Naive thymus-derived CD4-positive, alpha-beta T cell (primary cell): ENCODE measurements at places on chromosomes 2 and 18.

DNA sequence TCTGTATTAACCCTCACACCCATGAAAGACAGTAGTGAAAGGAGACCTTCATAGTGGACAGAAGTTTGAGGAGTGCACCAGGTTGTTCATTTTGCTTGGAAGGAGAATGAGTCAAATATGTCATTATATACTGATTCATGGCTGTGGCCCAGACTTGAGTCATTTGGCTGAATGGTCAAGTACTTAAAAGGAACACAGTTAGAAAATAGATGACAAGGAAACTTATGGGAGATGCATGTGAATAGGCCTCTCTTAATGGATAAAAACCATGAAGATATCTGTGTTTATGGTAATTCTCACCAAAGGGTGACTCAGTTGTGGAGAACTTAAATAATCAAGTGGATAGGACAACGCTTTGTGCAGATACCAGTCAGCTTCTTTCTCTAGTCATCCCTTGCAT, 524.7 kb upstream of the CNTNAP5 start:
- DNase-seq: no peak
- H3K27me3 ChIP-seq: no peaks in the 10 kb centered on the region
- no peaks in the 10 kb centered on the region for H3K4me1 ChIP-seq
- no peak overlapping the region for H3K27ac ChIP-seq
- no peaks in the 10 kb centered on the region for H3K36me3 ChIP-seq

DNA sequence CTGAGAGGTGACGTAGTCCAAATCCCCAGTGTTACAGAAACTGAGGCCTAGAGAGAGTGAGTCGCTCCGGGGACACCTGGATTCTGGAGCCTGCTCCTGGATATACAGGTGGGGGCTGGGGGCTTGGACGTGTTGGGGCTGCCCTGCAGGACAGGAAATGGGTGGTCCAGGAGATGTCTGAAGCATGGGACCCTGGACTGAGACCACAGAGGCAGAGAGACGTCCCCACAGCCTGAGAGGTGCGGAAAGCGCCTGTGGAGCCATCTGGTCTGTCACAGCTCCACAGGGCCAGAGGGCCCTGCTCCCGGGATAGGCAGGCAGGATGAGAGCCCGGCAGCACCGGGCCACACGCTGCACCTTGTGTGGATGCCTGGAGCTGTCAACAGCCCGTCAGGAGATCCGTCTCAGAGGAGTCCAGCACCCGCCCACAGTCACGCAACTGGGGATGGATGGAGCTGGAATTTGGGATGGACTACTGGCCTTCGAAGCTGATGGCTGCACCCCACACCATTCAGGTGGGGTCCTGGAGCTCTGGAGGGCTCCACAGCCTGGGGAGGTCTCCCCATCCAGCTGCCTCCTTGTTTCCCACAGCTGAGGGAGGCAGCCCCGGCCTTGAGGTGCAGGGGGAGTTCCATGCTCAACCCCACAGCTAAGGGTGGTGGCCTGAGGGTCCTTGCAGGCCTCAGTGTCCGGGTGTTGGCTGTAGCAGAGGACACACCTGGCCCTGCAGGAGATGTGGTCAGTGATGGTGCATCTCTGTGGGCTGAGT, 303.0 kb downstream of the NDUFA10 start:
- H3K27ac ChIP-seq: no peak overlapping the region
- no peak for DNase-seq
- no peaks in the 10 kb centered on the region for H3K36me3 ChIP-seq
- H3K4me1 ChIP-seq: no peaks in the 10 kb centered on the region
- no peak overlapping the region for H3K4me3 ChIP-seq

- no peaks in the 10 kb centered on the region for H3K36me3 ChIP-seq
- H3K4me3 ChIP-seq: no peak overlapping the region
- H3K27ac ChIP-seq: no peak overlapping the region
- DNase-seq: no peak
- no peaks in the 10 kb centered on the region for H3K27me3 ChIP-seq
- H3K4me1 ChIP-seq: no peaks in the 10 kb centered on the region
Observed at GRCh38 chr18:68299906-68300305, 415.0 kb downstream of the TMX3 start.

DNA sequence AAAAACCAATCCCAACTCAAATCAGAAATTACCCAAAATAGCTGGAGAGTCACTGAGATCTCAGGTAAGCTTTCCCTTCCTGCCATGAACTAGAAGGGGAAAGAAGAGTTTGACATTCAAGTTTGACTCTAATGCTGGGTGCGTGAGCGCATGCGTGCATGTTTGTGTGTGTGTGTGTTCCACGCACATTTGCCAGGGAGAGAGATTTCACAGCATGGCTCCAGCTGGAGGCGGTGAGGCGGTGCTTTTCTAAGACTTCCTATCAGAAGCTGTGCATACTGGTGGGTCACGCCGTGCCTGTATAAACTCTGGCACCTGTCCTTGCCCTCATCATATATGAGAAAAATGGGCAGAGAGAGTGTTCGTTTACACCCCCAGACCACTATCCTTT, 116.2 kb downstream of the MSH2 start:
- no peak for DNase-seq
- no peaks in the 10 kb centered on the region for H3K36me3 ChIP-seq
- no peaks in the 10 kb centered on the region for H3K27me3 ChIP-seq
- H3K27ac ChIP-seq: no peak overlapping the region
- no peaks in the 10 kb centered on the region for H3K4me1 ChIP-seq

GRCh38 chr2:85248773-85249509, 78.8 kb downstream of the TGOLN2 start:
- no peaks in the 10 kb centered on the region for H3K4me1 ChIP-seq
- H3K27ac ChIP-seq: no peak overlapping the region
- DNase-seq: no peak

- H3K27ac ChIP-seq: no peak overlapping the region
- H3K4me1 ChIP-seq: no peaks in the 10 kb centered on the region
- peaks cover 13% of the 10 kb centered on the region for H3K36me3 ChIP-seq
- no peak for DNase-seq
Observed at GRCh38 chr2:222922019-222922800, 61.4 kb downstream of the ACSL3 start.

DNA sequence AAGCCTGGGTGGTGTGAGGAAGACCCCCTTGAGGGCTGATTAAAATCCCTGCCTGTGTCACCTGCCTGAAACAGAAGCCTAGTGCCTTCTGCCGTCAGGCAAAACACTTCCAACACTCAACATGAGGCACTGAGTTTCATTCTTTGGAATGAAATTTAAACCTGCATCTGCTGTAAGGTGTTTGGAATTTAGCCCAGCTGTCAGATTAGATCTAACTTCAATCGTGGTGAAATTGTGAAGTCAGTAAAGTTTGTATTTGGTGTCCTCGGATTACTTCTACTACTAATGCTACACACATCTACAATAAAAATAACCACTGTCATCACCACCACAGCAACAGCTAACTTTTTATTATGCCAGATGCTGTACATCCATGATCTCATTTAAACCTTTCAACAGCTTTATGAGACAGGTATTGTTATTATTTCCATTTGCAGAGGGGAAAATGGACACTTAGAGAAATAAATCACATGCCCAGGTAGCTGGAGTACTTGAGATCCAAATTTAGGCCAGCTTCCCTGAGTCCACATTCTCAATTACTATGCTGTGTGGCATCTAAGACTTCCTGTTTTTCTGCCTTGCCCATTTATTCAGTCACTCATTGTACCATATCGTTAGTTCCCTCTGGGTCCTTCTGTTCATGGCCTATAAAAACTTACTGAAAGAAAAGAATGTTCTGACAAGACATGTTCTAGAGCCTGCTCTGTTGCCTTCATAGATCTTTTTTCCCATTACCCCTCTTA, 98.2 kb upstream of the GCFC2 start:
- H3K36me3 ChIP-seq: no peaks in the 10 kb centered on the region
- no peak overlapping the region for H3K4me3 ChIP-seq
- no peak for DNase-seq
- H3K27ac ChIP-seq: no peak overlapping the region
- no peaks in the 10 kb centered on the region for H3K4me1 ChIP-seq

GRCh38 chr2:60092781-60093180, 460.7 kb downstream of the BCL11A start:
- no peak for DNase-seq
- no peak overlapping the region for H3K27ac ChIP-seq
- H3K36me3 ChIP-seq: no peaks in the 10 kb centered on the region
- no peaks in the 10 kb centered on the region for H3K27me3 ChIP-seq
- no peaks in the 10 kb centered on the region for H3K4me1 ChIP-seq

DNA sequence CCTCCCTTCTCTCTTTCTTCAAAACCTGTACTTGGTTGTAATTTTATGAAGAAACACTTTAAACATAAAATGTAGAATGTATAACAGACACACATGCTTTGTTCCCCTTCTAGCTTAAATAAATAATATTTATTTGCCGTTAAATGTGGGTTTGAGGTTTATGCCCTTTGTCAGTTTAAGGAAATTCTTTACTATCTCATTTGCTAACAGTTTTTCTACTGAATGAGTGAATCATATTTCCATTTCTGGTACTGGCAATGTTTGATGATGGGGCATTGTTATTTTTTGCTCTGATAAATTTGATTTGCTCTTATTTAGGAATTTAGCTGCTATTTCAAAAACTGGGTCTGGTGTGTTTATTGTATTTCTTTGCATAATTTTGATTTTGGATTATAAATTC, 555.6 kb downstream of the CCDC85A start:
- DNase-seq: no peak
- no peaks in the 10 kb centered on the region for H3K27me3 ChIP-seq
- no peak overlapping the region for H3K27ac ChIP-seq
- no peaks in the 10 kb centered on the region for H3K36me3 ChIP-seq
- no peaks in the 10 kb centered on the region for H3K4me1 ChIP-seq

GRCh38 chr18:79424008-79424565, 28.4 kb downstream of the NFATC1 start:
- H3K27me3 ChIP-seq: no peaks in the 10 kb centered on the region
- no peak for DNase-seq
- H3K4me3 ChIP-seq: no peak overlapping the region
- H3K36me3 ChIP-seq: no peaks in the 10 kb centered on the region
- H3K27ac ChIP-seq: no peak overlapping the region
- peaks cover 4% of the 10 kb centered on the region for H3K4me1 ChIP-seq

DNA sequence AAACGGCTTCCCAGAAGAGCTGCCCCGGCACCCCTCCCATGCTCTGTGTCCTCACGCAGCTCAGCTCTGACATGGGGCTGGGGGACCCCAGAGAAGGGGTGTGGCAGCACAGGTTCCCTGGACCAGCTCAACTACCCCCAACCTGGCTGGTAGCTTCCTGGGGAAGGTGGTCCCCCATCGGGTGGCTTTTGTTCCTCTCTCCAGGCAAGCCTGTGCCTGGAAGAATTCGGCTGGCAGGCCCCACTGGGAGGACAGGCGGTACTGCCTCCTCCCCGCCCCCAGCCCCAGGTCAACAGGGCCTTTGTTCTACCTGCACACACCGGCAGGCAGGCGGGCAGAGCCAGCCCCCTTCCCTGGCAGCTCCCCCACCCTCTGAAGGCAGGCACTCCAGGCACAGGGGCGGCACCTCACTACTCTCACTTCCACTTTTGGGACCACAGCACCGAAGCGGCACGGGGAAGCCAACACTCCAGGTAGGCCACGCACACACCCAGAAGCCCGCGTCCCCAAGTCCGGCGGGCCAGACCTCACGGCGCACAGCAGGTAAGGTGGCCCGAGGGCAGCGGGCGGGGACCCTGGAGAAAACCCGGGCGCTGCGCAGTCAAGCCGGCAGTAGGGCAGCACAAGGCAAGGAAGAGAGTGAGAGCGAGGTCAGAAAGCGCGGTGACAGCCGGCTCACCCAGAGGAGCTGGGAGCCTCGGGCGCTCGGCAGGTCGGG, 1.3 kb downstream of the HS6ST1 start:
- peak overlapping the region; percentile 63 for H3K4me3 ChIP-seq
- H3K27me3 ChIP-seq: no peaks in the 10 kb centered on the region
- DNase-seq: peak; percentile 15

- no peaks in the 10 kb centered on the region for H3K36me3 ChIP-seq
- no peak overlapping the region for H3K4me3 ChIP-seq
- no peaks in the 10 kb centered on the region for H3K27me3 ChIP-seq
- DNase-seq: no peak
- H3K27ac ChIP-seq: no peak overlapping the region
- H3K4me1 ChIP-seq: no peaks in the 10 kb centered on the region
Observed at GRCh38 chr2:143815082-143815481, 685.9 kb downstream of the ARHGAP15 start.

DNA sequence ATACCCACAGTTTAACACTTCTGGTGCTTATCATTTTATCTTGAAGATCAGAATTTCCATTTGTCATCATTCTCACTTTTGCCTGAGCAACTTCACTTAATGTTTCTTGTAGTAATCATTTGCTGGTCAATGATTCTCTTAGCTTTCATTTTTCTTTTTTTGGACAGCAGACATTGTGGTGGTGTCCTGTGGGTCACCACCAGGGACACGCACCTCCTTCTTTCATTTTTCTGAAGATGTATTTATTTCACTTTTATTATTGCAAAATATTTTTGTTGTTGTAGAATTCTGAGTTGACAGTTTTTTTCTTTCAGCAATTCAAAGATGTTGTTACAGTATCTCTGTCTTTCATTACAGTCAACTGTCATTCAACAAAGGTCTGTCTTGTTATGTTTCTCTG, 84.3 kb downstream of the FAM168B start:
- peaks cover 8% of the 10 kb centered on the region for H3K4me1 ChIP-seq
- no peaks in the 10 kb centered on the region for H3K36me3 ChIP-seq
- H3K4me3 ChIP-seq: no peak overlapping the region
- H3K27ac ChIP-seq: no peak overlapping the region

DNA sequence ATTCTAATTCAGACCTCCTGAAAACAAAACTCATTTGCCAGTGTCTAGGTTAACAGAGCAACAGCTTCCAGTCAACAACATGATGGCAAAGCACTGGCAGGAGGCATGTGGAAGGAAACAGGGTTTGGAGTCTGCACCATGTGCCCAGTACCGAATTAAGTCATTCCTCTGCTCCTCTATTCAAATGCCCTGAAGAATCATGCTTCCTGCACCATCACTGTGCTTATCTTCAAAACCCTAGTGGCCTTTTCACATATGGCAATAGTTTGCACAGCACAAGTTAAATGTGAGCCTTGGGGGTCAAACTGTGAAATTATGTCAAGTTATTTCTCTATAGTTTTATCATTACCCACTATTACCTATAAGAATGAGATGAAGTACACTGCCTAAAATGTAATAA, 75.4 kb upstream of the GRB14 start:
- H3K4me1 ChIP-seq: no peaks in the 10 kb centered on the region
- H3K4me3 ChIP-seq: no peak overlapping the region
- no peak for DNase-seq
- no peaks in the 10 kb centered on the region for H3K36me3 ChIP-seq

DNA sequence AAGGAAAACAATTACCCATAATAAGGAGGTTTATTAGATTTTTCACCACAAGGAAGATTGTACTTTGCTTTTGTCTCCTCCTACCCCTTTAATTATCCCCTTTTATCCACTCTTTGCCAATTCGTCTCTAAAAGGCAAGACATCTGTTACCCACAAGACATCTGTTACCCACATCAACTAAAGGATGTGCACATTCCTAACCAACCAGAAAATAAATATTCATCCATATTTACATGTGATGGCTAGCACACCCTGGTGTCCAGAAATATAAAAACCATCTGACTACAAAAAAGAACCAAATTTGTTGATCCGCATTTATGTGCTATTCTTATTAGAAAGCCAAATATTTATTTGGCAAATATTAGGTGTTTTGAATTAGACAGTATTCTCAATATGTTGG, 35.7 kb downstream of the ACVR1C start:
- no peaks in the 10 kb centered on the region for H3K4me1 ChIP-seq
- no peak for DNase-seq
- no peak overlapping the region for H3K27ac ChIP-seq
- no peaks in the 10 kb centered on the region for H3K36me3 ChIP-seq
- H3K4me3 ChIP-seq: no peak overlapping the region
- H3K27me3 ChIP-seq: no peaks in the 10 kb centered on the region
